ENCODE measurements at places on chromosomes 3 and 15.

GRCh38 chr15:31297575-31298456, 28.8 kb upstream of the KLF13 start:
- DNase-seq, result no peak
- H3K36me3 ChIP-seq, result no peaks in the 10 kb centered on the region
- H3K27ac ChIP-seq, result no peak overlapping the region
- H3K4me1 ChIP-seq, result peaks cover 8% of the 10 kb centered on the region

DNA sequence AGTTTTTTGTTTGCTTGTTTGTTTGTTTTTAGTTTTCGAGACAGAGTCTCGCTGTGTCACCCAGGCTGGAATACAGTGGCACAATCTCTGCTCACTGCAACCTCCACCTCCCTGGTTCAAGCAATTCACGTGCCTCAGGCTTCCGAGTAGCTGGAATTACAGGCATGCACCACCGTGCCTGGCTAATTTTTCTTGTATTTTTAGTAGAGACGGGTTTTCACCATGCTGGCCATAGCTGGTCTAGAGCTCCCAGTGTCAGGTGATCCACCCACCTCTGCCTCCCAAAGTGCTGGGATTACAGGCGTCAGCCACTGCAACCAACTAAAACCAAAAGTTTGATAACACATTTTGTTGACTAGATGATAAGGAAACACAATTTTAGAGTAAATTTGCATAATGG, 372.7 kb downstream of the FGF12 start:
- no peaks in the 10 kb centered on the region for H3K36me3 ChIP-seq
- H3K27ac ChIP-seq, result no peak overlapping the region
- H3K4me3 ChIP-seq, result no peak overlapping the region

GRCh38 chr3:42853739-42854302, 21.9 kb downstream of the CYP8B1 start:
- no peaks in the 10 kb centered on the region for H3K36me3 ChIP-seq
- DNase-seq, result no peak
- no peak overlapping the region for H3K27ac ChIP-seq
- H3K4me3 ChIP-seq, result no peak overlapping the region
- no peaks in the 10 kb centered on the region for H3K4me1 ChIP-seq

DNA sequence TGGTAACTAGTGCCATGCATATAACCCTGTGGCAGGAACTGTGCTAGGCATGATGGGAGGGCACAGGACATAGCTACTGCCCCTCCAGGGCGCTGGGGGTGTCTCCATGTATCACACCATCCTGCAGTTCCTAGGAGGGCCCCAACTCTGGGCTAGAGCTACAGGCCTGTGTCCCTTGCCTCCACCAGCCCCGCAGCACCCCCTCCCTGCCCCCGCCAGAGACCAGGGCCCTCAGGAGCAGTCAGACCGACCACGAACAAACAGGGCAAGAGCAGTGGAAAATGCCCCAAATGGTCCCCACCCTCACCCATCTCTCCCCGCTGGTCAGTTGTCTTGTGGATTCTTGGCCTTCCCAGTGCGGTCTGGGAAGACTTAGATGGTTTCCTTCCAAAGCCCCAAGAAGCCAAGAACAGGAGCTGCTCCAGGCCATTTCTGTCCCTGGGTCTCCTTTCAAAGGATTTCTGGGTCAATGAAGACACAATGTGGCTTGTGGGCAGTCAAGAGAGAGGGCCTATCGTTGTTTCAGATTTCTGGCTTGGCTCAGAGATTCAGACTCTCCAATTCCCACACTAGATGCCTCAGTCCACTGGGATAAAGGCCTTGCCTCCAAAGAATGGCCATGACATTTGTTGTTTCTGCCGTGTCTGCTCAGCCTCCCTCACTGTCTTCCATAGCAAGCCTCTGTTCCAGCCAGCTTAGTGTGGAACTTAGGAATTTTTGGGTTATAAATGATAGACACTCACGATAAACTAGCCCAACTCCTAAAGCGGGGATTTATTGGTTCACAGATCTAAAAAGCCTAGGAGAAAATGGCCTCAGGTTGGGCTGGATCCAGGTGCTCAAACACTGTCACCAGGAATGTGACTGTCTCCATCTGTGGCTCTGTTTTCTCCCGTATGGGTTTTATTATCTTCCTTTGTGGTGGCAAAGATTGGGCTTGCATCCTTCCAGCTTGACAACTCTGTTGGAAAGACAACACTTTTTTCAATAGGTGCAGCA, 80.6 kb downstream of the LSM3 start:
- DNase-seq, result no peak
- H3K4me1 ChIP-seq, result peaks cover 8% of the 10 kb centered on the region
- no peak overlapping the region for H3K27ac ChIP-seq
- H3K27me3 ChIP-seq, result no peaks in the 10 kb centered on the region
- no peak overlapping the region for H3K4me3 ChIP-seq

- no peaks in the 10 kb centered on the region for H3K4me1 ChIP-seq
- H3K36me3 ChIP-seq, result peaks cover 72% of the 10 kb centered on the region
- H3K27ac ChIP-seq, result no peak overlapping the region
- H3K27me3 ChIP-seq, result no peaks in the 10 kb centered on the region
- H3K4me3 ChIP-seq, result no peak overlapping the region
Measured at GRCh38 chr3:9000041-9000440, 36.8 kb upstream of the RAD18 start.

All from neuronal stem cell (in vitro differentiated cells).